Activated CD8-positive, alpha-beta T cell treated with anti-CD3 and anti-CD28 coated beads for 36 hours (primary cell): ENCODE measurements at places on chromosomes 3 and 15. TPM values are rescaled to one million over a fixed set of nuclear protein-coding genes. Genes with fewer than 3 reads are reported as not detected.

DNA sequence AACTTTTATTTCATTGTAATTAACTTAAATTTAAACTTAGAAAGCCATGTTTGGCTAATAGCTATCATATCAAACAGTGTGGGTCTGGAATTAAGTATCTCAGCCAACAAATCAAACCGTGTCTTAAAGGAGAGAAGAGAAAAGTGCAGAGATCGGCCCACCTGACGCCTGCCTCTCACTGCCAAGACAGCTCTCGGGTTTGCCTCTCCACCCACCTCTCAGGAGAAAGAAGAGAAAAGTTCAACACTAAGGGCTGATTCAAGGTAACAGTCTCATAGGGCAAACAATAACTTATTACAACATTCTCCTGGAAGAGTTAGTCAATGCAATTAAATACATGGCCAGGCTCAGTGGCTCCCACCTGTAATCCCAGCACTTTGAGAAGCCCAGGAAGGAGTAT, 64.8 kb upstream of the PRR20G start:
- H3K4me3 ChIP-seq, result no peak overlapping the region
- H3K36me3 ChIP-seq, result no peaks in the 10 kb centered on the region
- no peak overlapping the region for H3K27ac ChIP-seq
- DNase-seq, result no peak

GRCh38 chr15:25790000-25790660, 73.0 kb downstream of the ATP10A start:
- peak overlapping the region; percentile 33 for H3K27ac ChIP-seq
- H3K4me3 ChIP-seq, result no peak overlapping the region
- peak; percentile 80 for DNase-seq
- no peaks in the 10 kb centered on the region for H3K27me3 ChIP-seq
- H3K4me1 ChIP-seq, result peaks cover 54% of the 10 kb centered on the region
- H3K36me3 ChIP-seq, result peaks cover 1% of the 10 kb centered on the region

DNA sequence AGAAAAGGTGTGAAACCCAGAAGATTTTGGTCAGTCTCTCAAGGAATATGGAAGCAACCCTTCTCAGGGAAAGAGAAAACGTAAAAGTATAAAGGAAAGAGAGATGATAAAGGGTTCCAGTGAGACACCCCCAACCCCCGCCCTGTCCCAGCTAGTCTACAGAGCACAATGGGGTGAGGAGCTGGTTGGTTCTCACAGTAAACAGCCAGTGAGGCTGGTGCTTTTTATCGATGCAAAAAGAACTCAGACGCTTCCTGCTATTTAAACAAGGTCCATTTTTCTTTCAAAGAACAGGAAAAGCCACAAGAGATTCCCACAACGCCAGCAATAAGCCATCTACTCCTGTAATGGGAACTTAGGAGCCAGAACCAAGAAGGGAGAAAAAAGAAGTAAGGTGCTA, 65.9 kb downstream of the CHAC1 start:
- no peak overlapping the region for H3K27ac ChIP-seq
- no peaks in the 10 kb centered on the region for H3K27me3 ChIP-seq
- H3K4me1 ChIP-seq, result peaks cover under 1% of the 10 kb centered on the region
- DNase-seq, result no peak
- H3K36me3 ChIP-seq, result peaks cover 21% of the 10 kb centered on the region

GRCh38 chr15:31024330-31024729, 32.9 kb upstream of the MTMR10 start:
- H3K27ac ChIP-seq, result no peak overlapping the region
- H3K27me3 ChIP-seq, result peaks cover 7% of the 10 kb centered on the region
- no peak for DNase-seq
- no peak overlapping the region for H3K4me3 ChIP-seq

The IL16 gene
- 138 TPM for total RNA-seq

The CFAP44 gene
- 3.6 TPM for total RNA-seq
